ENCODE measurements at places on chromosomes 6 and 20.

- no peak for DNase-seq
Measured at GRCh38 chr6:167652701-167653095, 174.0 kb upstream of the AFDN start.

DNA sequence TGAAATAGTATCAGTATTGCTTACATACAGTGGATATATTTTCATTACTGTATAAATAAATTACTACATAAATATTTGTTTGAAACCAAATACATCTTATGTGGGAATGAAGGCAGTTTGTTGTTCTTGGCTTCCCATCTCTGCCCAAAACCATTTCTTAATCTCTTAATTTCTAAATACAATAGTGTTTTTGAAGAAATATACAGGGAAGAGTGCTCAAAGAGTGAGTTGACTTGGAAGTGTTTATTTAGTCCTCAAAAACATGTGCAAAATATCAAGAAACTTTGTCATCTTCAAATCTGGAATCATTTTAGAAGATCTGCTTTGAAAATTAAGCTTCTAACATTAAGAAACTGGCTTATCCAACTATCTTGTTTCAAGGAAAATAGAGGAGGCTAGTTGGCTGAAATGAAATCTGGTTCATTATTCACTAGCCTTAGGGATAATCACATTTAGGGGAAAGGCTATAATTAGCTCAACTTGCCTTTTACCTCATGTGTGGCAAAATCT lies 259.8 kb upstream of the FLRT3 start:
- DNase-seq: no peak

GRCh38 chr6:11428895-11429294 lies 108.7 kb upstream of the TMEM170B start:
- no peak for DNase-seq

DNA sequence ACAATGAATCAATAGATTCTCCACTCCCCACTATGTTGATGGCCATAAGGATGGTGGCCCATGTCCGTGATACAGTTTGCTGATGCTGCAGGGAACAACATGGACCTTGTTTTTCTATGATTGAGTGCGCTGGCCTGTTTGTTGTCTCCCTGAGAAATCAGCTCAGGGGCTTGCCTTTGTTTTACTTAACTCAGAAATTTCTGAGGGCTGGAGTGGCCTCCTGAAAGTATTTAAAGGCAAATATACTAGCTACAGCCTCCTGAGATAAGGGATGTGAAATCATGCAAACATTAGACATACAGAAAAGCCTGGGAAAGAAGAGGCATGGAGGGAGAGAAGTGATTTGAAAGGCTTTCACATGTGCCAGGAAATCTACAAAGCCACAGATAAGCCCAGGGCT lies 170.3 kb upstream of the FLRT3 start:
- DNase-seq: no peak

- DNase-seq: no peak
Measured at GRCh38 chr20:21801193-21801592, 95.7 kb downstream of the PAX1 start.

GRCh38 chr6:111068109-111068865 lies 19.0 kb upstream of the SLC16A10 start:
- DNase-seq: no peak

DNA sequence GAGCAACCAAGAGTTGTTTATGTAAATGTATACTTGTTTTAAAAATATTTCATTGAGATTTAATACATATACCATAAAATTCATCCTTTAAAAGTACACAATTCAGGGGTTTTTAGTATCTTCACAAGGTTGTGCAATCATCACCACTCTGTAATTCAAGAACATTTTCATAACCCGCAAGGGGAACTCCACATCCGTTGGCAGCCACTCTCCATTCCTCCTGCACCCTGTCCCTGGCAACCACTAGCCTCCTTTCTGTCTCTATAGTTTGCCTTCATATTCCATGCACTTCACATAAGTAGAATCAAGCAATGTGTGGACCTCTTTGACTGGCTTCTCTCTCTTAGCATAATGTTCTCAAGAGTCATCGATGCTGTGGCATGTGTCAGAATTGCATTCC lies 104.2 kb upstream of the PDE10A start:
- DNase-seq: no peak

- no peak for DNase-seq
Measured at GRCh38 chr6:33641144-33641543, 20.0 kb downstream of the ITPR3 start.

DNA sequence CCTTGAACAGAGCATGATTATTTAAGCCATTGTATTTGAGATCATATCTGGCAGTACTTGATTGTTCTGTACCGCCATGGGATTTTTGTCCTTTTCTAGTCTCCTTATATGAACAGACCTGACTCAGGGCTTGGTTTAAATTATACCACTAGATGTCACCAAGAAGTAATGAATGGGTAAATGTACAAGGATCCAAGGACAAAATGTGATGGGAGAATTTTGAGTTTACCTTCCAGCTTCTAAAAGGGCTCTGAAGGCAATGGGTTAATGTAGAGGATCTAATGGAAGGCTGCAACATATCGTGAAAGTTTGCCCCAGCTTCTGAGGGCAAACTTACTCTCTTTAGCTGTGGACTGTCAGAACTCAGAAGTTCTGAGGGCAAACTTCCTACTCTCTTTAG lies 12.0 kb downstream of the RNF8 start:
- DNase-seq: no peak

- peak; percentile 80 for DNase-seq
Measured at GRCh38 chr6:26021350-26022131, 58.9 kb downstream of the TRIM38 start.

DNA sequence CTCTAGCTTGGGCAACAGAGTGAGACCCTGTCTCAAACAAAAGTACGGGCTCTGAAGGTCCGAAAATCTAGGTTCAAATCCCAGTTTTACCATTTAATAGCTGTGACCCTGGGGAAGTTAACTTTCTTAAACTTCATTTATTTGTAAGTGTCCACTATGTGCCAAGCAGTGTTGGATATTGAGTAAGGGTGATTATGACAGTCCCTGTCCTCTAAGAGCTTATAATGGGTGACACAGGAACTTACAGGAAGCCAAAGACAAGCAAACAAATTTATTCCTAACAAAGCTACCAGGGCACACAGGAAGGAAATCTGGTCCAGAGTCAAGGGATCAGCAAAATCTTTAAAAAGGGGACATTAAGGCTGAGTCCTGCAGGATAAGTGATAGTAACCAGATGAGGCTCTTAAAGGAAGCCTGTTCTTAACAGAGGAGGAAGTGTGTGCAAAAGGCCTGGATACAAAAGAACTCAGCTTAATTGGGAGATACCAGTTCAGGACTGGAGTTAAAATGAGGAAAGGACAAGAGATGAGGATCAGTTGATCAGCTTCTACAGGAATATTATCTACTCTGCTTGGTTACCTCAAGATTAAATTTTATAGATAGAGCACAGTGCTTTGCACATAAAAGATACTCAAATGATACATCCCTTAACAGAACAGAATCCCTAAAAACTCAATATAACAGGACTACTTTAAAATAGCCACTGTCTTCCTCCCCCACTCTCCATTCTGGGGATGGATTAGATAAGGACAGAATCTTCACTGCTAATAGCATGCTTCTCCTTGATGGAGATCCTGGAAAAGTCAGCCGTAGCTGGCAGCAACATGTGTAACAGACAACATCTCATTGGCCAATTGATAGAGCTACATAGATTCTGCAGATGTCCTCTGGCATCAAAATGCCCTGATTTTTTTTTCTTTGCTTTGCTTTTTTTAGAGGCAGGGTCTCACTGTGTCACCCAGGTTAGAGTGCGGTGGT lies 6.1 kb downstream of the SNX3 start:
- no peak for DNase-seq

DNA sequence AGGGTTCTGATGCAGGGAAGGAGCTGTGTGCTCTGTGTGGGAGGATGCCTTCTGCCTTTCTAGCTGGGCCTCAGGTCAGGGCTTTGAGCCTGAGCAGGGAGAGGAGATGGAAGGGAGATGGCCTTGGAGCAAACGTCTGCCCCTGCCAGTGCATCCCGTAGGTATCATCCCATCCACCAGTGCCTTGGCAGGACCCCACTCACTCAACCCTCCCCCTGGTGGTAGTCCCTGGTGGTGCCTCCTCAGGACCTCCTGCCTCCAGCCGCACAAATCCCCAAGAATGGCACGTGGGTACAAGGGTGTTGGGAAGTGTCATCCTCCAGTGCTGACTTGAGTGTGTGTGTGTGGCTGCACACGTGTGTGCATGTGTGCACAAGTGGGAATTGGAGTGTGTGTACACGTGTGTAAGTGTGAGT lies 23.1 kb upstream of the MICB start:
- DNase-seq: no peak

- DNase-seq: no peak
Measured at GRCh38 chr6:38676236-38676973, 26.5 kb downstream of the GLO1 start.

DNA sequence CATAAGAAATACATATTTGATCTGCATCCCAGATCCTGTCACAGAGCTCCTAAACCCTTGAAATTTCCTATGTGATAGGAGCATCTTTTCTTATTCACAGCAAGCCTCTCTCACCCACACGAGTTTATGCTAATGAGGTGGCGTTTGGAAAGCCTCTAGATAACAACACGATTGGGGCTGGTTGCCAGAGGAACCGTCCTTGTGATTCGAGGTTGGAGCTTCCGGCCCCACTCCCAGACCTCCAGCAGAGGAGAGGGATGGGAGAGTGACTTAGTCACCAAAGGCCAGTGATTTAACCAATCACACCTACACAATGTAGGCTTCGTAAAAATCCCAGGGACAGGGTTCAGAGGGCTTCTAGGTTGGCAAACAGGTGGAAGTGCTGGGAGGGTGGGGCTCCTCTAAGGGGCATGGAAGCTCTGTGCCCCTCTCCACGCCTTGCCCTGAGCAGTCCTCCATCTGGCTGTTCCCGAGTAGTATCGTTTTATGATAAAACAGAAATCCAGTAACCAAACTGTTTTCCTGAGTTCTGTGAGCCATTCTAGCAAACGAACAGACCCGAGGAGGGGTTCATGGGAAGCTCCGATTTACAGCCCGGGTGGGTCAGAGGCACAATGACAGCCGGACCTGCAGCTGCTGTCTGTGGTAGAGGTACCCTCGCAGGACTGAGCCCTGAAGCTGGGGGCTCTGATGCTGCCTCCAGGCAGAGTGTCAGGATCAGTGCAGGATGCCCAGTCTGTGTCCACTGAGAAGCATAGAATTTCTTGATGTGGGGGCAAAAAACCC lies 238.1 kb upstream of the ARID1B start:
- no peak for DNase-seq

GRCh38 chr6:159716247-159717096 lies 10.8 kb upstream of the WTAP start:
- DNase-seq: peak; percentile 27

DNA sequence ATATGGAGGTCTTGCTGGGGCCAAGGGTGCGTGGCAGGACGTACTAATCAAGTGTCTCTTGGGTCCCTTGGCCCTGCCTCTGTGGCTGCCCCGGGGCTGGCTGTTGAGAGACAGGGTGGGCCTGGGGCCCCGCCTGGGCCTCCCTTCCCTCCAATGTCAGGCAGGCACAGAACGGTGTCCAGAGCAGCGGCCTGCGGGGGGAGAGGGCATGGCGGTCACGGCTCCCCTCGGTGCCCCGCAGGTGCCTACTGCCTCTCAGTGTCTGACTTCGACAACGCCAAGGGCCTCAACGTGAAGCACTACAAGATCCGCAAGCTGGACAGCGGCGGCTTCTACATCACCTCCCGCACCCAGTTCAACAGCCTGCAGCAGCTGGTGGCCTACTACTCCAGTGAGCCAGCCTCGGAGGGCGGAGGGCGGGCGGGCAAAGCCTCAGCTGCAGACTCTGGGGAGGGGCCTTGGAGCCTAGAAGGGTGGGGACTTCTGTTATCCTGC lies 50.0 kb downstream of the SRC start:
- no peak for DNase-seq

- peak; percentile 14 for DNase-seq
Measured at GRCh38 chr20:19889011-19889953, 127.9 kb upstream of the NAA20 start.

DNA sequence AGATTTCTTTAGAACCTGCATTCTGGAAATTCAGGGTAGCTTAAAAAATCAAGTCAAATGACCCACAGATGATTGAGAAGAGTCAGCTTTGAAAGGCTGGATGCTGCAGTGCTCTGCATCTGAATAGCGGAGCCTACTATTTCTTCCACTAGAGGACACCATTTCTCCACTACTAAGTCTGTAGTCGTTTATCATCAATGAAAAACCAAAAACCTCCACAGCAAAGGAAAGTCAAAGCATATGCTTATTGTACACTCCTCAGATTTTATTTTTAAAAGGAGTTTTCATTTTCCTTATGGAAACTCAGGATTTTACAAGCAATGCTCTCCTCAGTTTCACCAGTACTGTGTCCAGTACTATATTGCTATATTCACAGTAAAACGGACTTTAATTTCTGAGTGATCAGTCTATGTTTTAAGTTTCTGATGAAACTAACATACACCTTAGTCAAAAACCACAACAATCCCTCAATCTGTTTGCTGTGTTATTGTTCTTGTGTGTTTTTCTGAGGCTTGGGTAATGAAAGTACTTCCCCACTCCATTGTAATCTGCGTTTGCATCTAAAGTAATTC lies 50.5 kb upstream of the ENPP5 start:
- DNase-seq: no peak

DNA sequence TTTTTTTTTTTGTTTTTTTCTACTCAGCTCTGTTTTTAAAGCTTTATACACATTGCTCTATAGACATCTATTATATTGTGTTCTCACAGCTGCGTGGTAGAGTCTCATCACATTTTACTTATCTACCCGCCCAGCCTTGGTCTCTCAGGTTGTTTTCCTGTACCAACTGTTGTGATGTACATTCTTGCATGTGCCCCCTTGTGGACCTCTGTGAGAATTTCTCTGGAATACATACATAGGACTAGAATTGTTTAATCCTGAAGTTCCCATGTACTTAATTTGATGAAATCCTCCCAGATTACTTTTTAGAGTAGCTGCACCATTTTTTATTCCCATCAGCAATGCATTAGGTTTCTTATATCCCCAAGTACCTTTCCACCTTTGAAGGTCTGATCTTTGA lies 40.4 kb upstream of the TINAG start:
- no peak for DNase-seq

DNA sequence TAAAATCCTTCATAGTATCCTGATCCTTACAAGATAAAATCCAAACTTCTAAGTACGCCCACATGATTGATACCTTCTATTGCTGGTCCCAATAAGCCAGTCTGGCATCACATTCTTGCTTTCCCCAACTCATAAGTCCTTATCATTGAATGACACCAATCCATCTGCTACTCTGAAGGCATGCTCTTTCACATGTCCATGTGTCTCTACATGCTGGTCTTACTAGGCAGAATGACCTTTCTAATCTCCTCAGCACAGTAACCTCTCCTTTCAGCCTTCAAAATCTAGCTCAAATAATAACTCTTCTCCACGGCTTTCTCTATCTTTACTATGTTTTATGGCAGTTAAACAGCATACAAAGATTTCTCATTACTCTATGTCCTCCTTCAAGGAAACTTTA lies 71.1 kb downstream of the ASCC3 start:
- DNase-seq: no peak
